ENCODE measurements at places on chromosomes 1 and 21.

- DNase-seq: peak; percentile 81
These were observed 8.9 kb downstream of the MAP1LC3C start for GRCh38 chr1:241990040-241990439.

- DNase-seq: no peak
These were observed 640.9 kb upstream of the PLXNA2 start for GRCh38 chr1:208885060-208885459.

DNA sequence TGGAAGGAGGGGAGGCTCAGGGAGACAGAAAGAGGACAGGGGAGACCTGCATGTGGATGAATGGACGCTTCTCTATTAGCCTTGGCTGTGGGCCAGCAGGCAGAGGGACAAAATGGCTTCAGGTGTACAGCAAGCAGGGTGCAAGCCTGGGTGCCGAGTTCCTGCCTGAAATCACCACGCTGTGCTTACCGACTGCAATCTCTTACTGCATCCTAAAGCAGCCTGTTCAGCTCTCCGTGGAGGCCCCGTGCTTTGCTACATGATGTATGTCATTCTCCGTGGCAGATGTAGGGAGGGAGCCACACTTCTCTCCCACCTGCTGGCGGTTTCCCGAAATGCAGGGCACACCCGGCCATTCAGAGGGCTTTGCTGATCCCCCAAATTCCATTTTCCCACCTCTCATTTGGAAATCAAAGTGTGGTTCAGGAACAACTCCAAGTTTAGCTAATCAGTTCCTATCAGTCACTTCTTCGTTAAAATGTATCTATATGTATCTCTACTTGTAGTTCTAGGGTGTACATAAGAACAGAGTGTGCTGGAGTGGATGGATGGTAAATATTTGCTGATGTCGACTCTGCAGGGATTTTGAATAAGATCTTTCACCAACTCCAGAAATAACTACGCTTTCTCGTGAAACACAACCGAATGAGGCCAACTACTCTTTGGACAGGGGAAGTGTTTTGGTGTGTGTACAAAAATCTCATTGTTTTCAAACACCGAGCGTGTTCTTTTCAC lies 122.3 kb upstream of the BACE2 start:
- DNase-seq: no peak

DNA sequence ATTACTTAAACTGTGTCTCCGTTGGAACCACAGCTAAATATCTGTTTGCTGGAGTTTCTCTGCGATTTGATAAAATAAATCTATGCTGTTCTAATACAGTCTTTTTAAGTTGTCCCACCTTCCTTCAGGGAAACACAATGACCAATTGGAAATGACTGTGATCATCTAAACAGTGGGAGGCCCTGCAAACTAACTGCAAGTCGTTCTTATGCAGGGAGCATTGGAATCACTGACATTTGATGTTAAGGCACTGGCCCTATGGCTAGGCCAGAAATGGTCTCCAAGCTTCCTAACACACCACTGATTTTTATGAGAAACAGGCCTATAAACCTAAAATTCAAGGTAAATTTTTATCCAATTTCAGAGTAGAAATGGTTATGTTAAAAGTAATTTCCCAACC lies 645.2 kb downstream of the LMO4 start:
- no peak for DNase-seq

DNA sequence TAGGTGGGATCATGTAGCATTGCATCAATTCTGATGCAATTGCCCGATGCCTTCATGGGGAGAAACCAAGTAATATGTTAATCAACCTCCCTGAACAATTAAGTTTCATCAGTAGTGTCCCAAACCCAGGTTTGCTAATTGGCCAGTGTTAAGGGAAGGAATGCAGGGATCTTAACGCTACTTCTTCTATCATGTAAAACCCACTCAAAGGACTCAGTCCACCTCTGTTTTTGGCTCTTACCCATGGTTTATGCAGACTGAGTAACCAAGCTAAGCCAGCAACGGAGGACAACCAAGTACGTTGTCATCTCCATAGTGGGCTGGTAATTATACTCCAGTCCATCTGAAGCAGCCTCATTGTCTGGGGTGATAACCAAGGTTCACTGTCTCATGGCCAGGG lies 203.0 kb upstream of the FMN2 start:
- no peak for DNase-seq

GRCh38 chr21:33543505-33544129 lies 779 bp downstream of the SON start:
- no peak for DNase-seq

DNA sequence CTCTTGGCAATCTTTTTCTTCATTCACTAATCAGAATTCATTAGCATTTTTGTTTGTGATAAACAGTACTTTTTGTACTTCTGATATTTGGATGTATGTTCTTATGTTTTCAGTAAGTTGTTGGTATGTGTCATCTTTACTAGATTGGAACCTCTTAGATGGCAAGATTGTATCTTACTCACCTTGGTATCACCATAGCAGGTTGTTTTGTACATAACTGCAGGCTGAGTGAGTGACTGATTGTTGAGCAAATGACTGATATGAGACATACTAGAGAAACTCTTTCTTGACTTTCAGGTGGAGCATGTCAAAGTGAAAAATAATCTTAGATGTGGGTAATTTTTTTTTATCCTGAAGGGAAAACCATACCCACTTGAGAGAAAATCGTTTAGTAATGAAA lies 173.7 kb downstream of the CLEC20A start:
- no peak for DNase-seq

- no peak for DNase-seq
These were observed 4.9 kb upstream of the LRRC3 start for GRCh38 chr21:44450402-44450801.

DNA sequence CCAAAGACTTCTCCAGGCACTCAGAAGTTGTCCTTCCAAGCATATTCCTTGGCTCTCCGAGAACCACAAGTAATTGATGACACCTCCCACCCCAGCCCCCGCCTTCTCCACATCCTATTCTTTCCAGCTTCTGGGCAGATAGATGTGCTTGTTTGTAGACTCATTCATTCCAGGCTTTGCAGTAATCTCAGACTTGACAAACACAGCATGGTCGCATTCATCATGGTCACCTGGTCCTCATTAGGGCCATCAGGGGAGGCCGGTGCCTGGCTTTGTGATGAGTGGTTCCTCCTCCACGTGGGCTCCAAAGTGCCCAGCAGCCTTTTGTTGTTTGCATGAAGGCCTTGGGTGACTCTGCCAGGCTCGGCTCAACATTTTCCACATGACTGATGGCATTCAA lies 28.5 kb upstream of the KCNE2 start:
- no peak for DNase-seq

DNA sequence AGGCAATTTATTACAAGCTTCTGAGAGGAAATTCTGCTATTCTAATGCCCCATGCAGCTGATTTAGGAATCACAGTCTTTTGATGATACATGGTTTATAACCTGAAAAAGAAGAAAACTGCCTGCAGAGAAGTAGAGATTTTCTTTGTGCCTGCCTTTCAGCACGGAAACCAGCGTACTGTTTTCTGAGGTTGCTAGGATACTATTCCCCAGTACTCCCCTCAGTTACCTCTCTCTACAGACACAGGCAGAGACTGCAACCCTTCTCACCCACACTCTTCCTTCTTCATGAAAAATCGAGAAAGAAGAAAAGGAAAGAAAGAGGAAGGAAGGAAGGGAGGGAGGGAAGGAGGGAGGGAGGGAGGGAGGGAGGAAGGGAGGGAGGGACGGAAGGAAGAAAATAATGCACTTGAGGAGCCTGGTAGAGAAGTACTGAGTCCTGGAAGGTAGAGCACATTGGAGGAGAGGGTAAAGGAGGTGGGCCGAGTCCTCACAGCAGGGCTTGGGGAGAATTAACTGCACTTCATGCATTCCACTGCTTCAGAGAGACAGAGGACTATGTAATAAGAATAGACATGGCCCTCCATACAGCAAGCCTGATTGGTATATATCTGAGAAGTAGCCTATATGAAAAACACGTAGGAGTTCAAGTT lies 21.9 kb downstream of the RGS2 start:
- DNase-seq: no peak

GRCh38 chr1:20840731-20841130 lies 53.6 kb upstream of the HP1BP3 start:
- DNase-seq: no peak

DNA sequence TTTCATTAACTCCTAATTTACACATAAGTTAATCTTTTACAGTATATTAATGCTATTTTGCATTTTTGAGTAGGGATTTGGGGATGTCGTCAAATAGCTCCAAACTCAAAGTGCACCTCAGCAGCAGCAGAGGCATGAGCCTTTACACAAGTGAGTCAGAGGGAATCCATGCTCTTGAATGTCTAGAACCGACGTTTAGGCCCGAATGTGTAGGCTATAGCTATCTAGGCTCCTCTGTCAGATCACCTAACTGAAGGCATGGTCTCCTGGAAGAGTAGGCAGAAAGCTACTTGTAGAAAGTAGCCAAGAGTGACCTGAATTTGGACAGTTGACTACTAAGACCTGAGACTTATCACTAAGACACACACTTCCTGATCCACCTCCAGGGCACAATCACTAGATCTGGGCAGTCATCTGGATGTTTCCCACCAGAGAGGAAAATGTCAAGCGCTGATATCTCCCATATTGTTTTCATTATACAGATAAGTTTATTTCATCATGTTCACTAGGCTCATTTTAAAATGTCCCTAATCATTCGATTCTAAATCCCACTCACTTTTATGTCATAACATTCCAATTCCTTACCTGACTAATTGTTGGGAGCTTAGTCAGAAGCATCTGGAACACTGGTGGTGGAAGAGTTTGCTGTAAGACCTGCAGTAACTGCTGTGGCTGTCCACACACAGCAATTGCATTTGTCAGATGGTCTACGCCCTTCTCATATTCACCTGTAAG lies 15.3 kb downstream of the TOMM20 start:
- no peak for DNase-seq

DNA sequence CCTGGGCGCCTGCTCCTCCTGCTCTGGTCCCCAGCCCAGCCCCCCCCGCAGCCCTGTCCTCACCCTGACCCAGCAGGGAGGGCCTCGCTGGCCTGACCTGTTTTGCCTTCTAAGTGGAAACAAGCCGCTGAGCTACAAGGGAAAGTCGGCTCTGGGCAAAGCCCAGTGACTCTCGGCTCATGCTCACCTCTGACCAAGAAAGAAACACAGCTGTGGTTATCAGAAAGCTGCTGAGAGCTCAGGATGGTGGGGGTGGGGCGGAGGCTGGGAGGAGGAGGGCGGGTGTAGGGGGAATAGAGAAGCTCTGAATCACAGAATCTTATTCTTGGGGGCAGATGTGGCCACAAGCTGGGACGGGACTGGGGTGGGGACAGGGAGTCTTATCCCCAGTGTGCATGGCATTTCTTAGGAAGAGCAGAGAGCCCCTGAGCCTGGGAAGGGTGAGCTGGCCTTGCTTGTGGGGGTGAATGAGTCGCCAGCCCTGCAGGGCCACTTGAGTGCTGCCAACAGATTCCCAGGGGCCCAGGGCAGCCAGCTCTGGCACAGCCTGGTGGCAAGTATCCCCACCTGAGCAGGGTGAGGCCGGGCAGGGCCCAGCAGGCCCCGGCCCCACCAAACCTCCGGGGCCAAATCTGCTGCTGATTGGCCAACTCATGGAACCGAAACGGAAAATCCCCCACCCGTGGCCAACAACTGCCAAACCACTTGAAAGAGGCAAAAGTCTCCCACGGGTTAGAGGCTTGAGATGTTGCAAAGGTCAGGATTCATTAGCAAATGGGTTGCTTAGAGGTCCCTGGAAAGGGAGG lies 120.6 kb downstream of the SPSB1 start:
- DNase-seq: no peak

DNA sequence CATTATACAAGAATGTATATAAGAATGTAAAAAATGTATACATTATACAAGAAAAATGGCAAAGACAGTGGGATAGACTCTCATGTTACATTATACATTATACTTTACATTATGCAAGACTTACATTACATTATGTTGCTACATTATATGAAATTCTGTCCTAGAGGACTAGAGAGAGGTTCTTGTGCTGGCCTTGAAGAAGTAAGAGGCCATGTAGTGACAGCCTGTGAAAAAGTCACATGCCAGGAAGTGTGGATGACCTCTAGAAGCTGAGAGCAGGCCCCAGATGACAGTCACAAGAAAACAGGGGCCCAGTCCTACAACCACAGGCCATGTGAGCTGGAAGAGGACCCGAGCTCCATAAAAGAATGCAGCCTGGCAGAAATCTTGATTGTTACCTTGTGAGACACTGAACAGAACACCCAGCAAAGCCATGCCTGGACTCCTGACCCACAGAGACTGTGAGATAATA lies 30.5 kb upstream of the AHCYL1 start:
- no peak for DNase-seq

GRCh38 chr1:226092965-226093364 lies 30.4 kb downstream of the H3-3A start:
- no peak for DNase-seq

- no peak for DNase-seq
These were observed 2.4 kb upstream of the ARHGAP29 start for GRCh38 chr1:94239796-94240195.

DNA sequence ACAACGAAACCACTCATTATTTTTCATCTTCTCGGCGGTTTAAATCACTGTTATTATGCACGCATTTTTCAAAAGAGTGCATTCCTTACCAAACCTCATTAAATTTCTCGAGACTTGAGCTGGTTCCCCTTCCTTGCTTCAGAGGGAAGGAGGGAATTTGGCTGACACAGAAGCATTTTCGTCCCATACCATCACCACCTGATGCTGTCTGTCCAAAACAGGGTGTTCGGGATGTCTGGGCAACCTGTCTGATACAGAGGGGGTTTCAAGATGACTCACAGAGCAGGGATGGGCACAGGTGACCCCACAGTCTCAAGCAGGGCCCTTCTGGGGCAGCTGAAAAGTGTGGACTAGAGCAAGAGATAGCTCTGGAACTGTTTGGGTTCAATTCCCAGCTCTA lies 12.3 kb upstream of the RCC2 start:
- DNase-seq: no peak

- DNase-seq: no peak
These were observed 499.2 kb downstream of the PLPP3 start for GRCh38 chr1:56080123-56080522.

DNA sequence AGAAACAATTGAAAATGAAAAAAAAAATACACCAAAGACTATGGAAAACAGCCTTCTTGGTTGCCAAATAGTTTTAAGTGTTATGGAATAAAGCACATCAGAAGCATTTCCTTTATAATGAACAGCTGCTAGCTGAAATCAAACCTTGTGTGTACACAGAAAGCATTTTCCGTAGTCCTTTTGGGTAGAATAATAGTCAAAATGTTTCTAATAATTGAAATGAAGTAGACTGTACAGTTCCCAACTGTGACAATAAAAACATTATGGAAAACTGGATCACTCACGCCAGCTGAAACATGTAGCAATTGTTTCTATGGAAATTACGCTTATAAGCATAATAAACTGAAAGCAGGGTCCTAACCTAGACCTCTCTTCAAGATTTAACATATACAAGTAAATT lies 856.3 kb upstream of the B3GALT2 start:
- DNase-seq: no peak

DNA sequence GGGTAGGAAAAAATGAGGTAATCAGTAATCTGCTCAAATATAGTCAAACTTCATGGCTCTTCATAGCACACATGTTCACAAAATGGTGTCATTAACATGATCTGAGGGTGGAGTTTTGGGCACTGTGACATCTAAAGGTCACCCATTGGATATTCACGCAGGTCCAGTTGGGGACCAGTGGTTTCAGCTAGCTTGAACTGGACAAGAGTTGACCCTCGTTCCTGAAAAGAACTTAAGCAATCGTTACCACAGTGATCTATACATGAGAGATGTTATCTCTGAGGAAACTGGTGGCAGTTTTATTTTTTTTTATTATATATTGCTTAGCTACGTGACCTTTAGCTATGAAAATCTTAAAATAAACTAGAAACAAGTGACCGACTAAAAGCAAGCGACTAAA lies 3.0 kb upstream of the OR2C3 start:
- no peak for DNase-seq

All from RWPE2 (cell line).